ENCODE measurements at places on chromosomes 16 and 17. TPM values are rescaled to one million over a fixed set of nuclear protein-coding genes. Genes with fewer than 3 reads are reported as not detected.

DNA sequence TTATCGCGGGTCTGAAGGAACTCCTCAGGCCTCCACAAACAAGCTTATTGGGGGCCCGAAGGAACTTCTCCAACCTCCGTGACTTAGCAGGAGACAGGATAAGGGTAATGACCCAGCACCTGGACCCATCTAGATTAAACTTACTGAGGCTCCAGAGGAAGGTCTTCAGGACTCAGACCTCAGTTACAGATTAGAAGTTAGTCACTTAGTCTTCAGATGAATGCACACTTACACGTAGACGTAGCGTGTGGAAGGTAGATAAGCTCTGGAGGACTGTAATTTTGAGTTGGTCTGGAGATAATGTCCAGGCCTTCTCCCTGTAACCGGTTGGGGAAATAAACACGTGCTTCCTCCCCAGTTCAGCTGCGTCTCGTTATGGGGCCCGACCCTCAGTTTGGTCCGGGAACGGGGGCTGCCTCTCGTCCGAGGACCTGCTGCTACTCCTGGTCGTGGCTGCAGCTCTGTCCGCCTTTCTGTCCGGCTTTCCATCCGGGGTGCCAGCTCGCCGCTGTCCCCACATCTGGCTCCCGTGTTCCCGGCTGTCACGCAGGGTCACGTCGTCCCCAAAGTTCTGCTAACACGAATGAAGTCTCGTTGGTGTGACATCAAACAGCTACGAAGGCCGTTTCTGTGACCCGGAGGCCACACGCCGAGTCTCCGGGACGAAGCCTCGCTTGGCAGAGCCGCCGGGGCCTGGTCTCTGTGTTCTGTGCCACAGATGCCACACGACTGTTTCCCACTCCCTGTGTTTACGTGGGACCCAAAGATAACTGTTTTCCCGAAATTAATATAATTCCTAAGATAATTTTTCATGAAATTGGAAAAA is 11.8 kb upstream of the SECTM1 start:
- no peak for DNase-seq

The DDX52 gene
- 22.2 TPM for total RNA-seq

DNA sequence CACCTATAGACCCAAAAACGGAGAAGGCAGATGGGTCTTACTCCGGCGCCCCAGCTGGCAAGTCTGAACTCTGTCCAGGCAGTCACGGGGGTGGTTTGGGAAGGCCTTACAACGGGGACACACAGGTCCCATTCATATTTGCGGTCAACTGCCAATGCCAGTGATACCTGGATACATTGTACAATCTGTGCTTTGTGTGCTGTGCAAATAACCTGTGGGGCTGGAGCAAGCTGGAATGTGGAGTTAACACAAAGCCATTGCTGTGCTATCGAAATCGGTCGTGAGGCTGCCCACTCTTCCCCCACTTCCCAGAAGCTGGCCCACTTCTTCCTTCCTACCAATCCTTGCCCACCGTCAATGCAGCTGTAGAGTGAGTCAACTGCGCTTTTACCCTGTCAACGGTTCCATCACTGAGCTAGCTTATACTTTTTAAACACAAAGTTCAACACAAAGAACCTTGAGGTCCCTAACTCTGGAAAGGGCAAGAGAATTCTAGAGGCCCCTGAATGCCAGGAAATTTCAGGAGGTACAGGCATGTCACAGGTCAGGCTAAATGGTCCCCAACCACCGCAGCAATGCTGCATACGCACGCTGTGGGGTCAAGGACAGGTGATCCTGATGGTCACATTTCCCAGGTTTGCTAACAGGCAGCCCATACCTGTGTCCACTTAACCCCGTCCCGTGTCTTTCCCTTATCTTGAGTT is 122.8 kb downstream of the ZFHX3 start:
- DNase-seq = peak; percentile 49

The DNASE1L2 gene
- 0.67 TPM for total RNA-seq

DNA sequence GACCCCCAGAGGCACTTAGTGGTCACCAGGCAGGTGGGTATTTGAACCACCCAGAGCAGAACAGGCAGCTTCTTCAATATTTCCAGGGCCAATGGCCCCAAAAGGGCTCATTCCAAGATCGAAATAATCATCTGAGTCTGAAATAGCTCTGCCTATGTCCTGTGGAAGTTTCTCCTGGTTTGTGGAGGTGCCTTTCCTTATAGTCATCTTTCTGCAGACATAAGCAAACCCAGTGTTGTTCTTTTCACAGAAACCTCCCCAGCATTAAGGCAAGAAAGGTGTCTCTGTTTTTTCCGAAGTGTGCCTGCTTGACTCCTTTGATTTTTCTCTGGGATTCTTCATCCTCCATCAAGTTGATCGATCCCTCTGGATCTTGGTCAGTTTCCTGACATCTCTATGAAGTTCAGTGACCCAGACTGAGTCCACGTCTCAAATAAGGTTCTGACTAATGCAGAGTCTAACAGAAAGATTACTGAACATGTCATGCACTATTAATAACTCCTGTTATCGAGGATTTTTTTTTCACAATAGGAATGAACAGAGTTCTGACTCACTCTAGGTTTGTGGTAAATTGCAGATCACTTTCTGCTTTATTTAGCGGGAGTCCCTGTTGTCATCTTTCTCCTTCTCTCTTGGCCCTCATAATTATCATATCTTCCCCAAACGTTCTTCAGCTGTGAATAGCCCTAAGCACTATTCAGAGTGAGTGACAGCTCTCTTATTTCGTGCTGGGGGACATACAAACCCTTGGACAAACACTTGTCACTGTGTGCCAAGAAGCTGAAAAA is 1.5 kb downstream of the LRRC3C start:
- peak; percentile 92 for DNase-seq

DNA sequence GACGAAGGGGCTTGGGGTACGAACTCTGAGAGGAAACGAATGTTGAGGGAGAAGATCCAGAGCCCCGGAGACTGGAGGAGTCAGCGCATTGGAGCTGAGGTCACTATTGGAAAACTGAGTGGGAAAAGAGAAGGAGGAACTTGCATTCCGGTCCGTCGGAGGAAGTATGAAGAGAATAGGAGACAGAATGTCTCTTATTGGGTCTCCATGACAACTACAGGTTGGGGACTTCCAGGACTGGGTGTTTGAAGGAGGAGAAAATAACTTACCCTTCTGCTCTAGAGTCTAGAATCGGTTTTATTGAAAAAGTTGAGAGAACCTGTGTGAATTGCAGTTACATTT is 537 bp downstream of the GOSR1 start:
- DNase-seq = peak; percentile 35

DNA sequence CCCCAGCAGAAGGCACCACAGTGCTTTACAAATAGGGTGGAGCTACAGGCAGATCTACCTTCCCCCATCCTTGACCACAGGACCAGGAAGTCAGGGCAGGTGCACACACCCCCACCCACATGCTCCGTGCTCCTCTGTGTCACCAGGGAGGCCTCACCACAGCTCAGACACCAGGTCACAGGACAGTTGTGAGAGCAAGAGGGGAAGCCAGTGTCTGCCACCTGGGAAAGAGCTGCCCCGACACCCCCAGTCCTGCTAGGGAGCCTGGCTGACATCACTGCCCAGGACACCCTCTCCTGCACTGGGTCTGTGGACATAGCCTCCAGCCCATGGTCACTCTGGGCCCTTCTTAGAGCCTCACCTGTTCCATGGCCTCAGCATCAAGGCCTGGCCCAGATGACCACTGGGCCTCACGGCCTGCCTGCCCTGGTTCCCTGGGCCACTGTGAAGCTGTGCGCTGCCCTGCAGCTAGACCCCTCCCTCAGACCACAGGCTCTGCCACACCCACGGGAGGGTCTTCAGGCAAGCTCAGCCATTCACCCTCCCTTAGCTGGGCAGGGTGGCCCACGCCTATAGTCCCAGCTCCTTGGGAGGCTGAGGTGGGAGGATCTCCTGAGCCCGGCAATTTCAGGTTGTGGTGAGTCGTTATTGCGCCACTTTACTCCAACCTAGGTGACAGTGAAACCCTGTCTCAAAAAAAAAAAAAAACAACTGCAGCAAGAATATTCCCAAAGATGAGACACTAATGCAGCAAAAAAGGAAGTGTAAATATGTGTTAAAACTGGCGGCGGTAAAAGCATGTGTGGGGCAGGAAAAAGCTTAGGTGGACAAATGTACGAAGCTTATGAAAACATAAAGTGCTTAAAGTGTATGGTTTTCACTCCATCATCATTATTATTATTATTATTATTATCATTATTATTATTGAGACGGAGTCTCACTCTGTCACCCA is 14.2 kb downstream of the POLR3K start:
- peak; percentile 48 for DNase-seq

- DNase-seq = no peak
Measured at GRCh38 chr17:71802663-71803062, 318.2 kb upstream of the SOX9 start.

The SP6 gene
- 12.7 TPM for total RNA-seq

The C16orf86 gene
- 1.7 TPM for total RNA-seq

DNA sequence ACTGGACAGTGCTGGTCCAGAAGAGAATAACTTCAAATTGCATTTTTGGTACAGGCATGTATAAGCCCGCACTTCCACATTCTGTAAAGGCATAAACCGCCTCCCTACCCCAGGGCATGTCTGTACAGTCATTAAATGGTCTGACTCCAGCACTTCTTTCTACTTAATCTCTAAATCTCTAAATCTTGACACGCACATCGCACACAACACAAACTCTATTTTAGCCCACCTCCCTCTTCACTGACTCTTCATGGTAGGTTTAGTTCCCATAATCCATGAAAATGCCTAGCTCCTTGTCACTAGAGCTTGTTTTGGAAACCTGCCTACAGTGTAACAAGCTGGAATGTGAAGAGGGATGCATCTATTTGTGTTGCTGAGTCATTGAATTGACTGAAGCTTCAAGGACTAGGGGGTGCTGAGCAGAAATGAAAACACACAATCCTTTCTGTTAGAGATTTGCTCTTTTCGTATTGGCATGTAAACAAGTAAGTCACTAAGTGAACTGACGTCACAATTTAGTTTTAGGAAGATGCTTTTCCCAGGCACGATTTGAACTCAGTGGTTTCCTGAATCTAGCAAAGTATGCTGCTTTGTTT is 1.6 kb upstream of the DUSP14 start:
- DNase-seq = peak; percentile 86

- no peak for DNase-seq
Measured at GRCh38 chr17:82856361-82856760, 16.5 kb upstream of the ZNF750 start.

GRCh38 chr17:21241564-21241963 is 11.6 kb downstream of the NATD1 start:
- DNase-seq = no peak

DNA sequence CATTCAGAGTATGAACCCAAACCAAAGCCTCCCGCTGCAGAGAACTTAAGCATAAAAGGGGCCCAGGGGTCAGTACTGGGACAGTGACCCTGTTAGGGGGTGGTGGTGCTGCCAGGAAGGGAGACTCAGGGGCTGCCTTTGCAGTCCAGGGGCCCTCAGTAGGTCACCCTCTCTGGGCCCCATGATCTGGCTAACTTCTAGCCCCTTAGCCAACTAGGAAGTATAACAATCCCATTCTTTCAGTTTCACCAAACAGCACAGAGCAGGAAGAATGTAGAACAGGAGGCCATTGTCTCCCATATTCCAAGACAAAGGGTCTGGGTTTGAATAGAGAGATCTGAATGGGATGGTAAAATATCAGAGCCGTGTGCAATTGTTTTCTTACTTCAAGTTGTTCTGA is 378.6 kb upstream of the C16orf82 start:
- no peak for DNase-seq

DNA sequence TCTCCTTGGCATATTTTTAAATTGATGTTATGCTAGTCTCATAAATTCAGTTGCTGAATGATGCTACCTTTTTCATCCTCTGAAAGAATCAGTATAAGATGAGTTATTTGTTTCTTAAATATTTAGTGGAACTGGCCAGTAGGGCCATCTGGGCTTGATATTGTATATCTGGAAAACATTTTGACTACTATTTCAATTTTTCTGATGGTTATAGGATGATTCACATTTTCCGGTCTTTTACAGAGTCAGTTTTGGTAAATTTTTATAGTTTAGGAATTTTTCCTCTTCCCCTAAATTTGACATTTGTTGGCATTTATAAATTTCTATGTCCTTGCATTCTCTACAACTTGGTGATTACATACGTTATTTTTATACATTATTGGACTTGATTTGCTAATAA is 296.3 kb upstream of the AXIN2 start:
- DNase-seq = no peak

DNA sequence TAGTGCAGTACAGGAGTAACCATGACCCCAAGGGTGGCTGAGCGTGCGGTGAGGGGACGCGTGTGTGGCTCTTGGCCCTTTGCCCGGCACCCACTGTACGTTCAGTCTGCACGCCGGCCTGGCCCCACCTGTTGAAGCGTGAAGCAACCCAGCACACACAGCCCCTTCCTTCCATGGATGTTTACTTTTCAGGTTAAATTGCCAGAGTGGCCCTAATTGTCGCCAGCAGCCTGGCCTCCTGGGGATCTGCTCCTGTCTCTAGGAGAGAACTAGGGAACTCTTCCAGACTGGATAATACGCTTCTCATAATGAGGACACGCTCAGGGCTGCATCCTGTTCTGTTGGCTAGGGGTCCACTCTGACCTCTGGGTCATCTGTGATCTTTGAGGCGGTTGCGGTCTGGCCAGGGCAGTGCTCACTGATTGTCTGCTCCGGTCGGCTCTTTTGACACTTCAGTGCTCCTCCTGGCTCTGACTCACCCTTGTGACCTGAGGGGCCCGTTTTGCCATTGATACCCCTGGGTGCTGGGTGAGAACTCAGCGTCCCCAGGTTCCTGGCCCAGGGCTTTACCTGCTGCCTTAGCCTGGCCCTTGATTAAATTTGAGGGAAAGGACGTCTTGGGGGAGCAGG is 27.7 kb downstream of the TPSG1 start:
- DNase-seq = no peak

- DNase-seq = peak; percentile 84
Measured at GRCh38 chr17:40854175-40854814, 12.7 kb downstream of the KRT12 start.

The ATP2A1 gene
- total RNA-seq = 1.2 TPM

GRCh38 chr17:70829876-70830275 is 660.5 kb downstream of the KCNJ2 start:
- no peak for DNase-seq

The FOXJ1 gene
- total RNA-seq = not detected

The PSMD3 gene
- 112 TPM for total RNA-seq

GRCh38 chr16:88619859-88620815 is 18.2 kb upstream of the IL17C start:
- no peak for DNase-seq

- DNase-seq = no peak
Measured at GRCh38 chr17:10262451-10262850, 64.0 kb upstream of the GAS7 start.

The KRTAP9-4 gene
- not detected for total RNA-seq

- no peak for DNase-seq
Measured at GRCh38 chr16:87416826-87417527, 24.8 kb downstream of the MAP1LC3B start.

- DNase-seq = peak; percentile 2
Measured at GRCh38 chr16:20023190-20023589, 50.5 kb downstream of the GPR139 start.

- DNase-seq = no peak
Measured at GRCh38 chr16:23502466-23502865, 7.8 kb downstream of the GGA2 start.

GRCh38 chr17:77887464-77888241 is 70.8 kb upstream of the TNRC6C start:
- DNase-seq = peak; percentile 24

- no peak for DNase-seq
Measured at GRCh38 chr17:81118308-81119221, 46.7 kb upstream of the PVALEF start.

GRCh38 chr16:19292186-19292585 is 6.7 kb downstream of the CLEC19A start:
- DNase-seq = no peak

GRCh38 chr16:27670071-27670810 is 120.3 kb downstream of the KATNIP start:
- DNase-seq = no peak

- DNase-seq = no peak
Measured at GRCh38 chr17:80805032-80805751, 186.4 kb upstream of the CHMP6 start.

Measured in mammary epithelial cell (primary cell).